ENCODE measurements at places on chromosomes 3 and 15. TPM values are rescaled to one million over a fixed set of nuclear protein-coding genes. Genes with fewer than 3 reads are reported as not detected.

DNA sequence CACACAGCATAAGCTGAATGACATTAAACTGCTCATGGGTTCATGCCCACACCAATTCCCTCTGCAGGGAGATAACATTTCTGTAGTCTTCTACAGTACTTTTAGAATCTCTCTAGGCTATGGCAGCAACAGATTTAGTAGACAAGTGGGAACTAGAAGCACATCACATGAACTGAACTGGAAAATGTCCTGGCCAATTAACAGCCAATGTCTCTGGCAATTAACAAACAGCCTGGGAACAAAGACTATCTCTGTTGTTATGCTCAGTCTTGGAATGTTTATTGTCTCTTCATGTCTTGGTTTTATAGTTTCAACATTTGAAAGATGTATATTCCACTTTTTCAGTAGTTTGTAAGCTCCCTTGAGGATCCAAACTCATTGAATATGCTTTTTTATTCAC lies 523.2 kb upstream of the NAALADL2 start:
- DNase-seq: no peak

GRCh38 chr15:37058316-37058985 lies 41.9 kb downstream of the MEIS2 start:
- DNase-seq: no peak

DNA sequence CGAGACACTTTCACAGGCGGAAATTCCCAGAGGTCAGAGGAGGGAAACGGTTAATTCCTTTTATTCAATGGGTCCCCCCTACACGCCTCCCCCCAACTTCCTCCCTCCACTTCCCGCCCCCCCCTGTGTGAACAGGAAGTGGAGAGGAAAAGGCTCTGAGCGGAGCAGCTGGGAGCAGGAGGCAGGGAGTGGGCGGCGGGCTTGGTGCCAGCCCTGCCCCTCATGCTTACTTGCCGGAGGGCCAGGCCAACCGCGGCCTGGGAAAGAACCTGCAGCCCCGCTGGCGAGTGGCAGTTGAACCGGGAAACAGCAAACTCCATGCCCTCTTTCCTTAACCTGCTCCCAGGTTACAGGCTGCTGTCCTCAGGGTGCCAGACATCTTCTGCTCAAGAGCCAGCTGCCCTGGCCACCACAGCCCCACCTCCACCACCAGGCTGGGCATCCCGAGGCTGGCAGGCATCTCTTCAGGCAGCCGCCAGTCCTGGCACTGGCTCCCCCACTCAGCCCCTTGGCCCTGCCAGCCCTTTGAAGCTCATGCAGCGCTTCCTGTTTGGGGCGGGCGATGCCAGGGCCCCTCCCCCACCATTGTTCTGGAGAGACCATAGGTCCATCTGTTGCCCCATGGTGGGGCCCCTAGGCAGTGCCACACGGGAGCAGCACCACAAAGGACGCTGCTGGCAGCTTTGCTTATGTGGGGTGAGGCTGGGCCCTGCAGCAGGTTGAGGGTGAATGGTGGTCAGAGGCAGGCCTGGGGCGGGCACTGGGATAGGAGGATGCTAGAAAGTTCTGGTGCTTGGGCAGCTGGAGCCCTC lies 12.9 kb downstream of the VPS18 start:
- DNase-seq: no peak

GRCh38 chr15:88100181-88100580 lies 156.4 kb downstream of the NTRK3 start:
- no peak for DNase-seq

- DNase-seq: no peak
These were observed 1.4 kb downstream of the CNTN3 start for GRCh38 chr3:74613060-74613459.

- DNase-seq: no peak
These were observed 65.7 kb downstream of the OCA2 start for GRCh38 chr15:28033443-28033842.

DNA sequence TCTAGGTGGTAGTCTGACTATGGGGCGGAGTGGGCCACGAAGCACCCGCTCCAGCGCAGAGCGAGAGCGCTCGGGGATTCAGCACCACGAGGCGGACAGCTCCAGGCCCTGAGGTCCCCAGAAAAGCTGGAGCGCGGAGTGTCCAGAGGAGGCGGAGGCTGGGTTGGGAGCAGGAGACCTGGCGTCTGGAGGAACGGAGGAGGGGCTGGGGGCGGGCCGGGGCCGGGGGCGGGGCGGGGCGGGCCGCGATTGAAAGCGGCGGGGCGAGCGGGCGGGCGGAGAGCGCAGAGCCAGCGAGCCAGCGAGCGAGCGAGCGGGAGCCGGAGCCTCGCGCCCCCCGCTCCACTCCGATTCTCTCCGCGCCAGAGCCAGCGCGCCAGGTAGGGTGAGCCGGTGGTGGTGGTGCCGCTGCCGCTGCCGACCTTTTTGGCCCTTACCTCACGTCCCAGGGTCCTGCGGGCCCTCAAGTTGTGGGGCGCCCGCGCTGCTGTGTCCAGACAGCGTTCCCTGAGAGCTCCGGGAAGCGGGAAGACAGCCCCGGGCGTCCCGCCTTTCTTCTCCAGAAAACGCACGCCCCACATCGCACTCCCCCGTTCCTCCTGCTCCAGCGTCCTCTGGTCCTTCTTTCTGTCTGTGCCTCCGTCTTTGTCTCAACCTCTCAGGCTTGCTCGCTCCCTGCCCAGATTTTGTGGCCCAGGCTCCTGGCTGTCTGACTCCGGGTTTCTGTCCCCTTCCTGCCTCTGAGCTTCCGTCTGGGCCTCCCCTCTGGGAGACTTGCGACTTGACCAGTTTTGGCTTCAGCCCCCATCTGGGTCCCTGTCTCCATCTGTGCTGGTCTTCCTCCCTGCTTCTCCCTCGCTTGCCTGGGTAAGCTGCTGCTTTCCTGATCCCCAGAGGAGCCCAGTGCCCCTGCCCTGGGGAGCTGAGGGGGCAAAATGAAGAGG lies at the start of gene GRM2:
Gene GRM2 (plus strand): TSS at position 281 of the 944 bp plus-strand sequence. CDS start 1,916 bp downstream, outside the sequence.
- DNase-seq: peak; percentile 85

GRCh38 chr15:74725225-74725774 lies at the start of gene CYP1A1:
CYP1A1 (minus strand) TSS chr15:74725528; CDS start chr15:74723097, 2,431 bp downstream.
- DNase-seq: no peak

DNA sequence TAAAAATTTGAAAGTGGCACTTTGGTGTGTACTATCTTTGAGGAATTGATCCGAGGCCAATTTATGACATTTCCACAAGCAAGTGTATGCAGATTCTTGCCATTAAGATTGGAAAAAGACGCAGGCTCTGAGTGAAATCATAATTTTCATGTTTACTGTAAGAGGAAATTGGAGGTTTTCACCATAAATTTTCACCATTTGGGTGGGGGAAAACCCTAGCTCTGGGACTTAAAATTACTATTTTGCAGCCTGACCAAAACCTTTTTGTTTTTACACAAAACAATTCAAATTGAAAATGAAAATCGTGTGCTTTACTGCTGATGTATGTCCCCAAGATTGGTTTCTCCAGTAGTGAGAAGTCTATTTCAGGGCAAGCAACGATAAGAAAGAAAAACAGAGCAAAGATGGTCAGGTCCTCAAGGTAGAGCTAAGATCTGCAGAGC lies 282.6 kb downstream of the FOXP1 start:
- DNase-seq: no peak

GRCh38 chr15:35736150-35736549 lies 190.2 kb upstream of the DPH6 start:
- no peak for DNase-seq

DNA sequence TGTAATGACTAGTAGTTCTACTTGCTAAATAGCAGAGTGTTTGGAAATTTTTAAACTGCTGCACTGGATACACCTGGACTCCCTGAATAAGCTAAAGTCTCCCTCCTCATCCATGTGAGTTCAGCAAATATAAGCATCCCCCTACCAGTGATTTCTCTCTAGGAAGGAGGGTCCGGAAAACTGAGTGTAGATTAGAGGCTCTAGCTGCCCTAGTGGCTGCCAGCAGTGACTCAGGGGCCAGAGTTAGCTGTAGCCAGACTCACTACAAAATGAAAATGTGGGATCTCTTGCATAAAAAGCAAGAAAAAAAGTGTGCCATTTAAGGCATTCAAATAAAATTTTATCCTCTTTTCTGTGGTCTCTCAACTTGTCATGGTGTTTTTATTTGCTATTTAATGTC lies 485.0 kb upstream of the ATP11B start:
- DNase-seq: no peak

- DNase-seq: peak; percentile 20
These were observed 61.8 kb downstream of the GLDN start for GRCh38 chr15:51403072-51403878.

DNA sequence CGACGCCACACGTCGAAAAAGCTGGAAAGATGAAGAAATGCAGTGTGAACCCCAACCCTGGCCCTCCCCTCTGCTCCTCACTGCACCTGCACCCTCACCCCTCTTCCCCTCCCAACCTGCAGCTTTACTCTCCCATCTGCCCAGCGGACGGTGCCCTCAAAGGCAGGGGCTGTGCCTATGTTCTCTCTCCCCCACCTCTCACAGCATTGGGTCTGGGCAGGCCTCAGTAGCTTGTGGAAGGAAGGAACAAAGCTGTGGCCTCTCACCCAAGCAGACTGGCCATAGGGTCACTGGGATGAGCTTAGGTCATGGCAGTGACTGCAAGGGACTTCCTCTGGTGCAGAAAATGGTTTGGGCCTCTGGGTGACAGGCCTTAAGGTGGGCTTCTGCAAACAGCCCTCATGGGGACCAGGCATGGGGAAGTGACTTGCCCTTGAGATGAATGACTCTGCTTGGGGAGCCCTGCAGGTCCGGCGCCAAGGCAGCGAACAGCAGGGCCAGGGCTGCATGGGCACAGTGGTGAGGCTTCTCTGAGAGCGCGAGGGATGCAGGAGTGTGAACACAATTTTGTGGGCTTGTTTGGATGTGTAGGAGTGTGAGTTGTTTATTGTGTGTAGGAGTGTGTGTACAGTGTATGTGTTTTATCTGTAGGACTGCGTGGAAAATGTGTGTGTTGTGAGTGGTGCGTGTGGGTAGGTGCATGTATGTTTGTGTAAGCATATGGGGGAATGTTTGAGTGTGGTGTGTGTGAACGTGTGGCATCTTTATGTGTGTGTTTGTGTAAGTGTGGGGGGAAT lies 29.2 kb downstream of the SRPRB start:
- DNase-seq: no peak

GRCh38 chr3:184981071-184981470 lies 169.1 kb downstream of the VPS8 start:
- no peak for DNase-seq

DNA sequence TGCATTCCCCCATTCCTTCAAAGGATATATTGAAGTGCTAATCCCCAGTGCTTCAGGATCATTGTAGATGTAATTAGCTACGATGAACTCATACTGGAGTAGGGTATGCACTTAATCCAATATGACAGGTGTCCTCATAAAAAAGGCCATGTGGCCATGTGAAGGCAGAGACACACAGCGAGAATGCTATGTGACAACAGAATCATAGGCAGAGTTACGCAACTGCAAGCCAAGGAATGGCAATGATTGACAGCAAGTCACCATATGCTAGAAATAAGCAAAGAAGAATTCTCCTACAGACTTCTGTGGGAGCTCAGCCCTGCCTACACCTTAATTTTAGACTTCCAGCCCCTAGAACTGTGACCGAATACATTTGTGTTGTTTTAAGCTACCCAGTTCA lies 875.6 kb upstream of the ROBO1 start:
- DNase-seq: no peak

DNA sequence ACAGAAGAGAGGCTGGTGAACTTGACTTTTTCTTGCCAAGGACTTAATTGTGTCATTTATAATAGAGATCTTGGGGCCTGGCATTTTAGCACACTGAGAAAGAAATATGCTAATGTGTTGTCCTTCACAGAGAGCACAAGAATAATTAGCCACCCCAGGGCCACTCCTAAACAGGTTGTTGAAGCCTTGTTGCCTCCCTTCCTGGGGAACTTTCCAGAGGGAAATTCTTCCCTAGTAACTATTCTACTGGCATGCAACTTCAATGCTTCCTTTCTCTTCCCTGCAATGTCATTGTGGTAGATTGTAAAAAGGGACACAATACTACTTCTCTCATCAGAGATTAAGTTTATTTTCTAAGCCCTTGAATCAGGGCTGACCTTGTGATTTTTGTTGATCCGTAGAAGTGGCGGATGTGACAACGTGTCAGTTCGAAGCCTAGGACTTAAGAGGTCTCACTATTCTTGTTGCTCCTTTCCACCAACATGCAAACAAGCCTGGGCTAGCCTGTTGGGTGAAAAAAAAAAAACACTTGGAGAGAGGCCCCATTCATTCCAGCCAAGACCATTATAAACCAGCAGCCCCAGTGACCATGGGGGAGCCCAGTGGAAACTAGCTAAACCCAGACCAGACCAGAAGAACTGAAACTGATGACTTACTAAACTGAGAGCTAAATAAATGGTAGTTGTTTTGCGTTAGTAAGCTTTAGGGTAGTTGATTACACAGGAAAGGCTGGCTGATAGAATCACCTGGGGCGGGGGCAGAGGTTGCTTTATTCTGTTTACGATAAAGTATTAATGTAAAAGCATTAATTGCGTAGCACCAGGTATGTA lies 287.2 kb downstream of the SHQ1 start:
- DNase-seq: no peak

DNA sequence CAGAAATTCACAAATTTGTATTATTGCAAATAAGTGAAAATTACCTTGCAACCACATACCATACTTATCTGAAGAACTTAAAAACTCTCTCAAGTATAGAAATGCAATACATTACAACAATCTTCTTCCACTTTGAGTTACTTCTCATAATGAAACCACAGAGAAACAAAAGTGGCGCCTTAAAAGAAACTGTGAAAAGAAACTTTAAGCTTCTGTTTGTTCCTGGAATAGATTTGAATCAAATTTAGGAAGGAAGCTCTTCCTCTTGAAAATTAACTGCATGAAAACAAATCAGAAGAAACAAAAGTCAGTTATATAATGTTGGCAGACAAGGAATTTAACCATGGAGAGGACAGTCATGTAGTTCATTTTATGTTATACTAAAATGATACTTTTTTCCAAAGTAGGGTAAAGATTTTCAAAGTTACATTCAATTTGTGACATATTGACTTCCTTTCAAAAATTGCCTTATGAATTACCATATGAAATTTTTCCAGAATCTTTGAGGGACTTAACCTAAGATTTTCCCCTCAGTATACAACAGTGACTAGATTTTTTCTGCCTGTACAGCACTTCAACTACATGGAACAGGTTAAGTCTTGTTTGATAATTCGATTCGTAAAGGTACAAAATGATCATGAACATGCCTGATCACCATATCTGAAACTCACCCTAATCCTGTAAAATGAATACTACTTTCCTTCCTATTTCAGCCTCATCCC lies 57.6 kb upstream of the TNFSF10 start:
- DNase-seq: no peak

- DNase-seq: peak; percentile 73
These were observed 20.9 kb downstream of the RAD54L2 start for GRCh38 chr3:51559411-51559888.

GRCh38 chr15:55587321-55588069 lies 650 bp downstream of the PYGO1 start:
- DNase-seq: peak; percentile 58

DNA sequence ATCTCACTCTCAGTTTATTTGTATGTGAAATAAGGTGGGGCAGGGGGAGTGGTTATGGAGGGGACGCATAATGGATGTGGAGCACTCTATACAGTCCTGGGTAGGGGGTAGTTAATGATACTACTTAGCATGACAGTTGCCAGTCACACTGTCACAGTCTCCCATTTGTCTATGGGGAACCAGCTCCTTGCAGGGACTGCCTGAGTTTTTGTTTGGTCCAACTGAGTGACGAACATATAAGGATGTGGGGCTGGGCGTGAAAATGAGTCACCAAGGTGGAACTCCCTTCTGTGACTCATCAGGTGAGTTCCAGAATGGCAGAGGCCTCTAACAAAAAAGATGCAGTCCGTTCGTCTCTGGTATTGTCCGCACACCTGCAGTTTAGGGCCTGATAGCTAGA lies 235.3 kb upstream of the ST8SIA2 start:
- DNase-seq: no peak

The CA12 gene
- polyA plus RNA-seq: 6.3 TPM

The KIF15 gene
- 19.3 TPM for polyA plus RNA-seq

The RLBP1 gene
- not detected for polyA plus RNA-seq

The CEP97 gene
- polyA plus RNA-seq: 22.6 TPM

Measured in right lung (tissue), 10 donors.